ENCODE measurements at places on chromosomes 2 and 18.

GRCh38 chr18:36826556-36826955, 2.2 kb downstream of the TPGS2 start:
- no peak for DNase-seq

GRCh38 chr2:136362676-136363390, 244.9 kb upstream of the CXCR4 start:
- peak; percentile 26 for DNase-seq

DNA sequence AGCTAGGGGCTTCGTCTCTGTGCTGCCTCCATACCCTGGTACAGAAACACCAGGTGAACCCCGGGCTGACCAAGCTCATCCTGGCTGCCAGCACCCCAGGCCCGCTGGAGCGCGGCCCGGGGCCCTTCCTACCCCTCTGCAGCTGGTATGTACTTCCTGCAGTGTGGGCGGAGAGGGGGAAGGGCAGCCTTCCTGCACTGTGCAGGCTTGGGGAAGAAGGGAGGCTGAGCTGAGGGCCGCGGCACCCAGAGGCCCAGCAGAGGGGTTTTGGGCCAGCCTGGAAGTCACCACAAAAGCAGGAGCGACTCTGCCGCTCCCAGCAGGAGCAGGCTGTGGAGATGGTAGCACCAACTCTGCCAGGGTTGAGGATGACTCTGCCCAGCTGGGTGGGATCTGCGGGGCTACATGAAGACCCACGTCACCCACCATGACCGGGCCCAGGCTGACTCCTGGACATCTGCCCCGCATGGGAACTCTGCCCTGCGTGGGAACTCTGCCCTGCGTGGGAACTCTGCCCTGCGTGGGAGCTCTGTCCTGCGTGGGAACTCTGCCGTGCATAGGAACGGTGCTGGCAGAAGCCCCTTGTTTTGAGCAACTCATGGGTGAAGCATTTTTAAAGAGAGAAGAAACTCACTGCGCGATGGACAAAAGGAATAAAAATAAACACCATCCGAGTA, 273.3 kb downstream of the NDUFA10 start:
- DNase-seq: no peak

GRCh38 chr2:78417355-78417754, 608.1 kb upstream of the REG3G start:
- DNase-seq: no peak

- no peak for DNase-seq
These were observed 920 bp downstream of the GULP1 start for GRCh38 chr2:188292348-188293239.

All from GM20000 (cell line).